HL-60 (cell line): ENCODE measurements at places on chromosomes 7 and 10.

DNA sequence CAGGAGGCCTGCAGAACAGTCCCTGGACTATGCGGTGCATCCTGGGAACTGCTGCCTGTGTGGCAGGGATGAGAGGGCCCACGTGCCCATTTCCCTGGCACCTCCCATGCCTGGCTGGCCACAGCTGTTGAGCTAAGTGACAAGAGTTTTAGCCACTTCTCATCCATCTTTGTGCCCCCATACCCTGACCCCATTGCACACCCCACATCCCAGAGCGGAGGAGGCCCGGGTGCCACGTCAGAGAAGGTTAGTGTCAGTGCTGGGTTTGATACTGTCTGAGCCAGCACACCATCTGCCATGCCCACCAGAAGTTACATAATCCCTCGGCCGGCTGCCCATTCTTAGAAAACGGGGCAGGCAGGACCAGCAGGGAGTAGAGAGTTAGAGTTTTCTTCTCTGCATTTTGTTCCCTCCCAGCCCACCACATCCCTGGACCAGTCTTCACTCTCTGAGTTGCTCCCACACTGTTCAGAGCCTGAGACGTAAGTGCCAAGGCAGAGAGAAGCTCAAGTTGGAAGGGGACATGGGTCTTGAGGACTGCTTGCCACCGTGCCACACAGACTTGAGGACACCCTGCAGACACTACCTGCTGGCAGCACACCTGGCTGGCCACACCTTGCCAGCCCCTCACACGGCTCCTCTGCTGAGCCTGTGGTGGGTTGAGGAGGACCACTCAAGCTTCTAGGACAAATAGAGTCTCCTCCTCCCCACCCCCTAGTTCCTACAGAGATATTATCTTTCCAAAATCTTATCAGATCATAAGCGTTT, 13.1 kb downstream of the UNC5B start:
- no peak for DNase-seq

DNA sequence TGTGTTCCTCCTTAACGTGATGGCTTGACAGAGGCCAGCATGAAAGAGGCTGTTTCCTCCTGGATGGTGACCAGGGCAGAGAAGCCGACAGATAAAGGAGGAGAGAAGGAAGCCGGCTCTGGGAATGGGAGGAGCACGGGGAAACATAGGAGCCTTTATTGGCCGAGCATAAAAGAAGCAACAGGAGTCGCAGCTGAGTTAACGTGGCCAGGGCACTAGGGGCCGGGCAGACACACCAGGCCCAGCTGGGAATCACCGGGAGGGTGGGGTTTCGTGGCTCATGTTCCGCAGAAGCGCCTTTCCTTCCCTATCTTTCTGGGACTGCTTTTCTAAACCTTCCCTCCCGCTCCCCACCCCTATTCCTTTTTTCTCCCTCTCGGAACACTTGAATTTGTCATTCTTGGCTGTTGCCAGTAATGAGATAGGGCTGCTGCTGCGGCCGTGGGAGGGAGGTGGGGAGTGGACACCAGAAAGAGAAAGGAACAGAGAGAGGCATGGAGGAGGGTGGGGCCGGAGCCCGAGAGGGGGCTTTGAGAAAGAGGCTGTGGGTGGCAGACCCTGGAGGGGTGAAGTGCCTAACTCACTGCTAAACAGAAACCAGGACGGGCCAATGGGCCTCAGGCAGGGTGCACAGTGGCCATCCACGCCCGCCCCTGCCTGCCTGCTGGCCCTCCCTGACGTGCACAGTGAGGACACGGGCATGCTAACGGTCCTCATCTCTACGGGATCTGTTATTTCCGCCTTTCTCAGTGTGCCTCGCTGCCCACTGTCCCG, 65.2 kb downstream of the COL13A1 start:
- DNase-seq, result no peak

- DNase-seq, result no peak
Measured at GRCh38 chr10:13190816-13191215, 29.5 kb downstream of the MCM10 start.

DNA sequence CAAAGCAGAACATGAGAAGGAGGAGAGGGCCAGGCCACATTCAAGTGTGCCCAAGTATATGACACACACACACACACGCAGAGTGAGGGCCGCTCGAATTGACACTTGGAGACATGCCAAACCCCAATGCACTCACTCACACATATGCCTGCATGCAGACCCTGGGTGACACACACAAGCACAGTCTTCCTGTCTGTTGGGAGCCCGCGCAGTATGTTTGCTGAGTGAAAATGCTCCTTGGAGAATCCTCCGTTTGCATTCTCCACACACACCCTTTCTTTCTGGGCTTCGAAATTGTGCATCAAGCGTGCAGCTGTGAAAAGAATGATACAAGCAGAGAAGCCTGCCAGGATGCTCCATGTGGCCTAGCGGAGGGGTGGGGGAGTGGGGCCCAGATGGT, 120.9 kb downstream of the PLXNA4 start:
- DNase-seq, result no peak

DNA sequence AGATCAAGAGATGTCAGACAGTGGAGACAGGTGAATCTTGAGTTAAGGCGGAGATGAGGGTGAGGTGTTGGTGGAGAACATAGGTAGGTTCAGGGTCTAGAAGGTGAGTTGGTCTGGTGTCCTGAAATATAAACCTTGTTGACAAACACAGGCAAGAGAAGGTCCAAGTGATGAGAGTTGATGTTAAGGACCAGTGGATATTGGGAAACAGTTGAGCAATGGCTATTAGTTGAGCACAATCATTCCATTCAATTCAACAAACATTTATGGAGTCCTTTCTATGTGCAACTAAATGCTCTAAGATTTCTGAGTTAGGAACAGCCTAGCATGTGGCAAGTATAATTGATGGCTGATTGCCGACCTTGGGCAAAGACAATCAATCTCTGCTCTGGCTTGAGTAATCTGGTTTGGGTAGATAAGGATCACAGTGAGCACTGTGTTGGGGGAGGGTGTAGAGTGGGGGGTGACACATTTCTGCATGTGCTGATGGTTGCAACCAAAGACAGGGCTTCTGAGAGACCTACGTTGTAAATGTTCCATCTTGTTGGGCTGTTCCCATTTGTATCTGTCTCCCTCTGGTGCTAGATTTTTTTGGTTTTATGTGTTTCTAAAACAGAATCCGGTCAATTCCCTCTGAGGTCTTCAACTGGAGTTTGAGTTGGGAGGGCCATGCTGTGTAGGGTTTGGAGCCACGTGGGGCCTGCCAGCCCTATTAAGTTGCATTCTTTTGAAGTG, 201.1 kb downstream of the BAMBI start:
- DNase-seq, result no peak

DNA sequence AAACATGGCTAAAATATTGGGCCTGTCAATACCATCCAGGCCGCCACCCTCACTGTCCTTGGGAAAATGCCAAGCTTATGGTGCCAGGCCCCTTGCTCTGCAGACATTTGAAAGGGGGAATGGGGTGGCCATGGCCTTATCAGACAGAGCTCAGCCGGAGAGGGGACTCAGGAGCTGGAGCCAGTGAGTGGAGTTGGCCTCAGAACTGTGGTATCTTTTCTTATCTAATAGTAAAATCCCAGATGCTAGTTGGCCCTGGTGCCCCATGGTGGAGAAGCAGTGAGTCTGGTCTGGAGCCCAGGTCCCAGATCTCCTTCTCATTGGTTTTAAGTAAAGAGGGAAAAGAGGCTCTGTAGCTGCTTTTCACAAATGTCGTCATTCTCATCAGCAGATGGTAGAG, 49.6 kb upstream of the SORCS3 start:
- DNase-seq, result no peak

DNA sequence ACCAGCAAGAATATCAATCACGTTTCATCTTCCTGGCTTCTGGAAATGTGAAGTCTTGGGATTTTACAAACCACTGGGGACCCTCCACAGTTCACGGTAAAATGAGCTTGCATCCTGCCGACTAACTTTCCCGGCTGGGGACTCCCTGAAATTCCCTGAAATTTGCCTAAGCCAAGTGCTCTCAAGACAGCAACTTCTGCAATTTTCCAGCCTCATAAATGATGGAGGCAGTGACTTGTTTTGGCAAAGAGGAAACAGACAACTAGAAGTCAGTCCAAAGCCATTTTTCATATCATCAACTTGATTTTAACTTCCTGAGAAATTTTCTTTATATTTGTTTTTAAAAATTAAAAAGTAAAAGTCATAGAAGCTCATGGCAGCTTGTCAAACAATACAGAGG, 212.3 kb downstream of the FANK1 start:
- no peak for DNase-seq

DNA sequence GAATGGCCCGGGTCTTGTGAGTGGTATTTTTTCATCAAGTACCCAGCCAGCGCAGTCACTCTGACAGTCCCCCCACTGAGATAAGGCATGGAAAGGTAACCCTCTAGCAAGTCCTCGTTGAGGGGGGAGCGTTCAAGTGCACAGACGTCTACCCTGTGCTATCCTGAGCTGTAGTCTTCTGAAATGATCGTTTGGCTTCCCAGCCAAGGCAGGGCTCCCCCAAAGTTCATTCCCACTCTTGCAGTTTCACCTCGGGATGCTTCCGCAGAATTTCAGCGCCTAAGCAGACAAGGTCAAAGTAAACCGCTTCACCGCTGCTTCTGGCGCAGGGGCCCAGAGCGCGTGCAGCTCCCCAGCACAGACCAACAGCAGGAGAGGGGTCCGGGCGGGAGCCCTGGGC, 1.8 kb downstream of the INSYN2A start:
- DNase-seq, result no peak

DNA sequence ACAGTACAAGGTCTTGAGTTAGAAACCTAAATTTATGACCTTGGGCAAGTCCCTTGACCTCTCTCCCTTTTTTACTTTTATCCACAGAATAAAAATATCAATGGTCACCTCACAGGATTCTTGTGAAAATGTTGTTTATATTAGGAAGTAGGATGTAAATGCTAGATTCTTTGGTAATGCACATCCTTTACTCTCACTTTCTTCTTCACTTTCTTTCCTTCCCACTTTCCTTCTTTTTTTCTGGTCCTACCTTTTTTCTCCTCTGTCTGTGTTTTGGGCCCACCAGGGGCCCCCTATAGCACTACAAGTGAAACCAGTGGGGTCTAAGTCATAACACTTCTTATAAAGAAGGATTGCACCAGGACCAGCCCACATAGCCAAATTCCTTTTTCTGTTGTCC, 12.1 kb downstream of the RPEL1 start:
- DNase-seq, result no peak

DNA sequence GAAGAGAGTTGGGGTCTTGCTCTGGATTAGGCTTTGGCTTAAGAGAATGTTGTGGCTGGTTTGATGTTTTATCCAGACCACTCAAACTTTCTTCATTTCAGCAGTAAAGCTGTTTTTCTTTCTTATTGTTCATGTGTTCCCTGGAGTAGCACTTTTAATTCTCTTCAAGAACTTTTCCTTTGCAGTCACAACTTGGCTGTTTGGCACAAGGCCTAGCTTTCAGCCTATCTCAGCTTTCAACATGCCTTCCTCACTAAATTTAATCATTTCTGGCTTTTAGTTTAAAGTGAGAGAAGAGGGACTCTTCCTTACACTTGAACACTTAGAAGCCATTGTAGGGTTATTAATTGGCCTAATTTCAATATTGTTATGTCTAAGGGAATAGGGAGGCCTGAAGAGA, 18.1 kb downstream of the CCDC126 start:
- DNase-seq, result no peak

- no peak for DNase-seq
Measured at GRCh38 chr10:84269162-84269561, 24.3 kb downstream of the RGR start.

DNA sequence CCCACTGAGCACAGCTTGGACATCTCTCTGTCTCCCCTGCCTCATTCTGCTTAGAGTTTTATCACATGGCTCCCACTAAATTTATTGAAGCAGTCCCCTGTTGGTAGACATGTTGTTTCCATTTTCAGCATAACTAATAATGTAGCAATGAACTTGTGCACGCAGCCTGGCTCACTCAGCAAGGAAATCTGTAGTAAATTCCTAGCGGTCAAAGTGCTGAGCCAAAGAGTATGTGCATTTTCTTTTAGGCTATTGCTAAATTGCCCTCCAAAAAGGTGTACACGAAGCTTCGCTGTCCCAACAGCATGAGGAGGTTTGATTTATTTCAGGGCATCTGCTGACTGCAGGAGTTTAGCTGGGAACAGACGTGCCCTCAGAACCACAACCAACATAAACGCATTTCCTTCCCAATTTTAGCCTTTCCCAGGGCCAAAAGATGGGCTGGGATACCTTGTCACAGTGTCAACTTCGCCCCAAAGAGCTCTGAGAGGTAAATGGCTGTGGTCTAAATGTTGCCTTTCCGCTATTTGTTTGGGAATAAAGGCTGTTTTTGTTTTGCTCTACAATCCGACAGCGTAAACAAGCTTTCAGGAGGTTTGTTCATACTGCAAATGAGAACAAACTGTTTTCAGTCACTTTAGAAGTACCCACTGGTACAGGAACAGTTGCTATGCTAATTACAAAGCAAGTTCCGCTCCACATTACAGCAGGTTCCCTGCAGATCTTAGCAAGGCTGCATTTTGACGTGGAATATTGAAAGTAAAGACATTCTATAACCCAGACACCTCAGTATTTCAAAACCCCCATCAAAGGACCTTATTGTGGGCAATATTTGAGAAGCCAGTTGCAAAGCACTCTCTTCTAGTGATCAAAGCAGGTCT, 16.8 kb downstream of the VSIR start:
- no peak for DNase-seq

GRCh38 chr7:135129579-135129978, 18.3 kb upstream of the TMEM140 start:
- no peak for DNase-seq
